Fibroblast of skin of back (primary cell): ENCODE measurements at places on chromosomes 11 and 22.

DNA sequence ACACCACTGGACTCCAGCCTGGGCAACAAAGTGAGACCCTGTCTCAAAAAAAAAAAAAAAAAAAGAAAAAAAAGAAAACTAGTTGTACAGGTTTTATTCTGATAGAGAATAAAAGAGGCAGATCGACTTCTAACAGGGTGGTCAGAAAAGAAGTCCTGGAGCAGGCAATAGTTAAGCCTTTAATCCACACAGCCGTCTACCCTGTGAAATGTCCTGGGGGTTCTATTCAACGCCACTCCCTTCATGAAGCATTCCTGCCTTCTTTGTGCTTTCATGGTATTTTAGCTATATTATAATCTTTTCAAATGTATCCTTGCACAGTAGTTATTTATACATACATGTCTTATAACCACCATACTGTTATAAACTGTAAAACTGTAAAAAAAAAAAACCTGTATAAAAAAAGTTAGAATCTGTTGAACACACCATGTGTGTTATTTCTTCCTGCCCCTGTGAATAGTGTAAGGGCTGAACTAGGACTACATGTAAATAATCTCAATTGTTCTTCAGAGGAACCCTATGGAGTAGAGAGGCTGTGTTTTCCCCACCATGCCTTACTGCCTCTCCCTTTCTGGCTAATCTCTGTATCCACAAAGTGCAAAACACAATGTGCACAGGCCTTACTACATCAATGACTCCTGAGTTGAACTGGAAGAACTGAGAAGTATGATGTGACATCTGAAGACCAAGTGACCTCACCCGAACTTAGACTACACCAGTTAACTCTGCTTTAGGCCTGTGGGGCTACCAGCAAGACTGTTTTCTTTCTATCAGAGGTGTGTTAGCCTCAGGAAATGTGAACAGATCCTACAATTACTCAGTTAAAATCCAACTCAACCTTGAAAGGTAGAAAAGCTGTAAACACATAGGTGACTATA is 25.3 kb downstream of the PRCP start:
- no peak for DNase-seq

- peak; percentile 44 for DNase-seq
These were observed 432.4 kb upstream of the LUZP2 start for GRCh38 chr11:24064309-24064903.

DNA sequence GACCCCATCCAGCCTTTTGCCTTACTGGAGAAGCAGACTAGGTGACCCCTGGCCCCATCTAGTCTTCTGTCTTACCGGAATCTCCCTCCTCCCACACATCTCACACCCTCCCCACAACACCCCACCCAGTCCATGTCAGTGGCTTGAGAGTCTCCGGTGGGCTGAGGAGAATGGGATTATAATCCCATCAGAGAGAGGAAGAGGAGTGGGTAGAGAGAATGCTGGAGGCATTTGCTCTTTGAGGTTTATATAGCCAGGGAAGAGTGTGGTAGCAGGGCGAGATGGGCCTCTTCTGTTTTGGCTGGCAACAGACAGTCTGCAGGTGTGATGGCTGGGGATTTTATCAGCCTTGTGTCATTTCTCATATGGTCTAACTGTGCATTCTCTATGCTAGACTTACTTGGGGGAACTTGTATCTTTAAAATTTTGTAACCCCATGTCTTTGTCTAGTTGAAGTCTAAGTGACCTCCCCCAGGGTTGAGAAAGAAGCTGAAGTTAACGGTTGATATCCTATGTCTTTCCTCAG is 50.3 kb downstream of the GRAMD1B start:
- DNase-seq = no peak

DNA sequence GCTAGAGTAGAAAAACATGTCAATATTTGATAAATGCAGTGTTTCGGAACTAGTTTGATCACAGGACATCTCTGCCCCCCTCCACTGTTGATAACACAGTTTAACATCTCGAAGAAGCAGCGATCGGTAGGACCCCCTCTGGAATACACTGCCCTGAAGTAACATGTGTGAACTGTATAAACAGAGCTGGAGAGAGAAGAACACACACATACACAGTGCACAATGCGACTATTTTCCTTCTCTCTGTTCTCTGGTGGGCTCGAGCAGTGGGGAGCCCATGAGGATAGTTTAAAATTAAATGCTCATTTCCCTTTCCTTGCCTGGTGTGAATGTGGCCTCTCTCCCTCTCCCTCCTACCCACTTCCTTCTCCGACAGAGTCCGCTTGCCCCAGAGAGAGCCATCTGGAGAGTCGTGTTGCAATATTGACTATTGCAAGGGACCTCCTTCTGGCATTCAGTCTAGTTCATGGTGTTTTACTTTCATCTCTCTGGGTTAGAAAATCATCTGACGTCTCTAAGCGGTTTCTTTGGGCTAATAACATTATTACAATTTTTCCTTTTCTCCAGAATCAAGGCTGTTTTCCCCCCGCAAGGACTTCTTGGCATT is 51.6 kb upstream of the BARX2 start:
- peak; percentile 16 for DNase-seq

- DNase-seq = peak; percentile 92
These were observed 841 bp upstream of the EIF4G2 start for GRCh38 chr11:10809373-10810160.

DNA sequence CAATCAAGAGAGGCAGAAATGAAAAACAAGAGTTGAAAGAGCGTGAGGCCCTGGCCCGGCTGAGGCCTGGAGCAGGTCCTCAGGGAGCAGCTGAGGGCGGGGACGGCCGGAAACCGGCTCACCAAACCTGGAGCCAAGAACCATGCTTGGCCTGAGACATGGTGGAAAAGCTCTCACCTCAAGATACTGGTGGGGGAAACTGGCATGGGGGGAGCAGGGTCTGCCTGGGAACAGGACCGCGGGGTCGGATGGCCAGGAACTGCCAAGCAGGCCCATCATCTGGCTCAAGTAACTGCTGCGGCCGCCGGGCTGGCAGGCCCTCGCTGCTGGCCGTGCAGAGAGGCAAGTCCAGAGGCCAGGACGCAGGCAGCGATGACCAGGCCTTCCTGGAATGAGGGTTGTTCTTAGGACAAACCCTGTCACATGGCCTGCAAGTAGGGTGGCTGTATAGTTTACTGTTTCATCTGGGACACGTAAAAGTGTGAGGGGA is 18.9 kb upstream of the WNT11 start:
- DNase-seq = no peak

DNA sequence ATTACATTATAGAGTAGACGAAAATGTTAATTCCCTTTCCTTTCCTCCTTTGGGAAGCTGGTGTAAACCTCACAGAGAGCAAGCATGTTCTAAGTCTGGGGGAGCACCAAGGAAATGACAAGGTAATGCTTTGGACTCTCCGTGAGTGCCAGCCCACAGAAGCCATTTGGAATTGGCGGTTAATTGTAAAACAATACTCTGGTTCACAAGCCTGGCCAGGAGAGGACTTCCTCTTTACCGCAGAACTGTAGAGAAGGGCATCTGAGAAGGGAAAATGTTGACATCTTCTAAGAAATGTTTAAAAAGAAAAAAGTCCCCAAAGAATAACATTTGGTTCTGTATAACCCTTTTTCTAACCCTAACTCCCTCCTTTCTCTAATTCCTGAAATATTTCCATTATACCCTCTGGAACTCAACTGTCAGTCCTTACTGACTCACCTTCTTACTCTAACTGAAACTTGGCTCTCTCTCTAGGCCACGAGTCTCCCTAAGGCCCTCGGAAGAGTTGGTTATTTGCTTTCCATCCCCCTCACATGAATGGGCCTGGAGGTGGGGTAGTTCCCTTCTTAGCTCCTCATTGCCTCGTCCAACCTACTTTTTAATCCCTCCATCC is 379.8 kb downstream of the SOX6 start:
- peak; percentile 70 for DNase-seq

- DNase-seq = peak; percentile 50
These were observed 3.8 kb downstream of the RSPH14 start for GRCh38 chr22:23137905-23138561.

DNA sequence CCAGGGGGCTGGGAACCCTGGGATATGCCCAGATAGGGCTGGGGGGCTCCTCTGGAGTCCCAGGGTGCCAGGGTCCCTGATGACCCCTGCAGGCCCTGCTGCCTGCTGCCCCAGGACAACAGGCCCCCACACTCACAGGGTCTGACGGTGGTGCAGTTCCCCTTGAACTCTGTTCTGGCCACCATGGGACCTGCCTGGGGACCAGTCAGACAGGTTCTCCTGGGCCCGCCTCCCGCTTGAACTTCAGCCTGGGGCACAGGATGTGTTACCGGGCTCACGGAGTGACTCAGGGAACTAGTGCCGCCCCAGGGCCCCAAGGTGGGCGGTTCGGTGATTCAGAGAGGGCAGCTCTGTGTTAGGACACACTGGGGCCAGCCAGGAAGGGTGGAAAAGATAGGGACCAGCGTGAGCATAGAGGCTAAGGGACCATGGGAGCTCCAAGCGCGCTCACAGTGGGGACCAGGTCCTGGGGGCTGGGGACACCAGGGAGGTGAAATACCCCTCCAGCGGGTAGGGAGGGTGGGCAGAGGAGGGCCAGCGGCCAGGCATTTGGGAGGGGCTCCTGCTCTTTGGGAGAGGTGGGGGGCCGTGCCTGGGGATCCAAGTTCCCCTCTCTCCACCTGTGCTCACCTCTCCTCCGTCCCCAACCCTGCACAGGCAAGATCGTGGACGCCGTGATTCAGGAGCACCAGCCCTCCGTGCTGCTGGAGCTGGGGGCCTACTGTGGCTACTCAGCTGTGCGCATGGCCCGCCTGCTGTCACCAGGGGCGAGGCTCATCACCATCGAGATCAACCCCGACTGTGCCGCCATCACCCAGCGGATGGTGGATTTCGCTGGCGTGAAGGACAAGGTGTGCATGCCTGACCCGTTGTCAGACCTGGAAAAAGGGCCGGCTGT is 21.5 kb upstream of the TXNRD2 start:
- peak; percentile 41 for DNase-seq

DNA sequence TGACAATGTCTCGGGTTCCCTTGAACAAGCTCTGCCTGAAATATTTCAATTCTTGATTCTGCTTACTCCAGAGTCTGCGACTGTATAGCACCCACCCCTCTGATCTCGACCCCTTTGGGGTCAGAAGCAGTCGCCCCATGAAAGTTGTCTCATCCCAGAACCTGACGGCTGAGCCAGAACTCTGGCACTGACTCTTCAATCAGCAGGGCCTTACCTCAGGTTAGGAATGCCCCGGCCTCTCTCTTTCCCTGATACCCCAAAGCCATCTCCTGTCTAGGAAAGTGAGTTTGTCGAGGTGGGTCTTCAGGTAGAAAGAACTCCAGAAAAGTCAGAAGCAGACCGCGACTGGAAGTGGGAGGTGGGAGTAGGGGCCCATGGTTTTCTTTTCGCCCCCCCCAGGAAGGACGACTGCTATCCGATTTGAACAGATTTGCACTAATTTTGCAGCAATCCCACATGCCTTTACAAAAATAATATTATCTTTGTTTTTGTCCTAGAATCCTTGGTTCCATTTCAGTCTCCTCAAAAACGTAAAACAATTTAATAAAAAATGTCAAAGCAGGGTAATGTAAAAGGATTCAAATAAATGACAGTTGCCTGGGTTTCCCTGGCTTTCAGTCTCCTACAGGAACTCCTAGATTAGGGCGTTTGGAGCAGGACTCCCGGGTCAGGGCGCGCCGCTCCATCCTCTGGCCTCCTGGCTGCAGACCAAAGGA is 898 bp upstream of the ROBO3 start:
- no peak for DNase-seq

GRCh38 chr22:38645430-38645829 is 10.8 kb downstream of the FAM227A start:
- DNase-seq = no peak

GRCh38 chr11:31676280-31676982 is 134.7 kb downstream of the PAX6 start:
- DNase-seq = no peak

GRCh38 chr22:18104566-18104965 is 6.0 kb upstream of the TUBA8 start:
- DNase-seq = peak; percentile 69

DNA sequence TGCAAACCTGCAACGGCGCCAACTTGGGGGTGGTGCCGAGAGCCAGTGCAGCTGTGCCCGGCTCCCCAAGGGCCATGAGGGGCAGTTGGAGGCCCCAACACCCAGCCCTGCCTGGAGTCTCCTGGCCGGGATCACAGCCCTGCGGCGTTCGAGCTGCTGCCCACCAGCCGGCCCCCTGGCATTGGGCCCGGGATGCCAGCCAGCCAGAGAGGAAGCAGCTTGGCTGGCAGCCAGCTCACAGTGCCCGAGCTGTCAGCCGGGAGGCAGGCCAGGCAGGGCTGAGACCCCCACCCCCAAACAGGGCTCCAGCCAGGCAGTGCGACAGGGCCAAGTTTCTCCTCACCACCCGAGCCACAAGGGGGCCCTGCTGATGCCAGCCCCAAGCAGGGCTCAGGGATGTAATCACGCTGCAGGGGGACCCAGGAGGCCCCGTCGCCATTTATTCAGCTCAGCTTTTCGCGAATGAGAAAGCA is 26.0 kb upstream of the TCF20 start:
- no peak for DNase-seq

- no peak for DNase-seq
These were observed 42.9 kb downstream of the TECTA start for GRCh38 chr11:121143921-121144320.

GRCh38 chr11:19646308-19646707 is 66.3 kb upstream of the NAV2 start:
- no peak for DNase-seq

GRCh38 chr11:35152575-35152974 is 13.6 kb downstream of the CD44 start:
- DNase-seq = no peak

DNA sequence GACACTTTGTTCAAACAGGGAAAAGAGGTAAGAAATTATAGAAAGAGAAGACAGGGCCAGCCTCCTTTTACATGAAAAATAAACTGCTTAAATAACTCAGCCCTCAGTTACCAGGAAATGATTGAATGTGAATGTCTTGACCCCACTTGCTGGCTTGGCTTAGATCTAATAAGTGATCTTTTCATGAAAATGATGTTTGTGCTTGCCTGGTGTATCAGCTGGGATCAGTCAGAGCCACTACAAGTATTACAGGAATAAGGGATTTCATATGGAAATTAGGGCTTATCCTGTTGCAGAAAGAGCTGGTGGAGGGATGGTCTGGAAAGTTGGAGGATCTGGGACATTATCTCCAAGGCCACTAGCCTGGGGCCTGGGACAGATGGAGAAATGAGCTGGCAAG is 51.8 kb downstream of the COMMD9 start:
- DNase-seq = no peak
